ENCODE measurements at places on chromosomes 16 and 17.

DNA sequence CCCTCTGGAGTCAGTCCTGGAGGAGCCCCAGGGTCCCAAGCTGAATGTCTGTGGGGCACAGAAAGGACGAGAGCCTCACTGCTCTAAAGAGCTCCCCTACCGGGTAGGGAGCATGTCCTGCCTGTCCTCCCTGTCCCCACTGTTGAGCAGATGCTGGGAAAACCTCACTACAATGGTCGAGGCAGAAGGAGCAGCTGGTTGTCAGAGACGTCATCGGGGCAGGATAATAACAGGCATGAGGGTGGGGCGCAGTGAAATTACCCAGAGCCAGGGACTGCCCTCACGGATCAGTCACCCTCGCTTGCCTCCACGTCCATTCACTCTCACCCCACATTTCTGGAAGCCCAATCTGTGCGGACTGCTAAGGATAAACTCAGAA, 538 bp downstream of the TM4SF5 start:
- DNase-seq: no peak

DNA sequence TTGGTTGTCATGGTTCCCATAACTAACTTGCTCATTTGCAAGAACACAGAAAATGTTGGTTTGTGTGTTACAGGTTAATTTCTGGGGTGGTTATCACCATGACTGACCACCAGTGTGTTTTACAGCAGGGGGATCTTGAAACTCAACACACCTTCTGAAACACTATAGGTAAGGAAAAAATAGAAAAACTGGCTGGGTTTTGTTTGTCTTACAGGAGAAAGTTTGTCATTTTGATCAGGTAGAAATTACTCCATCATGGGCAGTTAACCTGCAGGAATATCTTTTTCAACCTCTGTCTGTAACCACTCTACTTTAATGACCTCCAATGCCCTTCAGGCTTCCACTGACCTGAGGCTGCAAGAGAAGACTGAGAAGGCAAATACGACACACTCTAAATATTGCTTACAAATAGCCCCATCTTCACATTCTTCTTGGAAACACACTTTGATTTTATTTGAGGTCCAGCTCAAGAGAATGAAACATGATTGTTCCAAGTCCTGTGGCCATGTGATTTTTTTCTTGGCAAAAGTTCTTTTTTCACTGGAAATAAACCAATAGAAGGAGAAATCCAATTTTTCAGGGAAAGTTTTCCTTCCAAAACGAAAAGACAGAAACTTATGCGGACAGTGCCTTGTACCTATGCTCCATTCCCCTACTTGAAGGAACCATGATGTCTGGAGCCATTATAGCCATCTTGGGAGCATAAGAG, 428.7 kb upstream of the SALL1 start:
- DNase-seq: no peak

GRCh38 chr16:87107201-87107600, 210.0 kb downstream of the C16orf95 start:
- no peak for DNase-seq

GRCh38 chr16:51845586-51846305, 694.7 kb upstream of the SALL1 start:
- DNase-seq: no peak

DNA sequence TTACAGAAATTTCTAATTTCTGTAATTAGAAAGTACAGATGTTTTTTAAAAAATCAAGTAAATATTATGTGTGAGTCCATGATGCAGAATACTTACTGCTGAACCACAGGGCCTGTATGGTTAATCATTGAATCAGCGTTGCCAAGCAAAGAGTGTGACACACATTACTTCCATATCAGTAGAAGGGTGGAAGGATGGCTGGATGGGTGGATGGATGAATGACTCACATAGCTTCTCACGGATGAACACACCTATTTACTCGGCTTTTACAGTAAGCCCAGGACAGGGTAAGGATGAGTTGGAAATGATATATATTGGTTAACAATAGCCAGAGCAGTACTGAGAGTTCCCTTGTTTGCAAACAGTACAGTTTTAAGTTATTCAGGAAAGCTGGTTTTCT, 495.9 kb upstream of the RBFOX1 start:
- DNase-seq: no peak

DNA sequence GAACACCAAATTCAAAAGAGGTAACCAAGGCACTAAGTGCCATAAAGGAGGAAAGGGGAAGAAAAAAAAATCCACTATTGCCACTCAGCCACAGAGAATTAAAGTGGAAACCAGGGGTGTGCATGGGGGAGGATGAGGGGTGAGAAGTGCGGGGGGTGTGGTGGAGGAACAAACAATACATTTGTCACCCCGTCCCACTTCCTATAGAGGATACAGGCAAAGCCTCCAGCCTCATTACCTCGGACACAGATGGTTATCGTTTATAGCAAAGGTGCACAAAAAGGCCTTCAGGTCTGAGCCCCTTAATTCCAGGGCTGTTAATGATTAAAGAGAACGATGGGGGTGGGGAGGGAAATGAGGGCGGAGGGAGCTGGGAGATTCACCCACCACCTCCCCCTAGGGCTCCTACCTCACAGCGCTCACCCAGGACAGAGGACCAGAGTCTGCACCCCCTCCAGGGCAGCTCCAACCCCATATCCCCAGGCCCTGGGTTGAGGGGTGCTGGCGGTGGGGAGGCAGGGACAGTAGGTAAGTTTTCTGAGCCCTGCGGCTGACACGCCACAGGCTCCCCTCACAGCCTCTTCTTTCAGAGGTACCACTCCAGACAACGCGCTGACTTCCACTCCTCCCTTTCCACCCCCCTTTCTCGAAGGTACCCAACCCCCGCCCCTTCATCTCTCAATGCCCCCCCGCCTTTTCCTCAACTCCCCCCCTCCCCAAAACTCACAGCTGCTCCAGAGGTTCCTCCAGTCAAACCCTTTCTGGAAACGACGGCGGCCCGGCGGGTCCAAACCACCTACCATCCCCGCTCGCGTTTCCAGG, 470 bp downstream of the DCUN1D3 start:
- DNase-seq: no peak

- DNase-seq: no peak
Observed at GRCh38 chr16:64916051-64916450, 205.8 kb downstream of the CDH11 start.

GRCh38 chr17:10117581-10118001, 80.8 kb downstream of the GAS7 start:
- DNase-seq: no peak

- DNase-seq: no peak
Observed at GRCh38 chr16:88382491-88383400, at the start of gene ZNF469. ZNF469 (plus strand) TSS chr16:88382959; CDS start chr16:88427471, 44,512 bp downstream.

DNA sequence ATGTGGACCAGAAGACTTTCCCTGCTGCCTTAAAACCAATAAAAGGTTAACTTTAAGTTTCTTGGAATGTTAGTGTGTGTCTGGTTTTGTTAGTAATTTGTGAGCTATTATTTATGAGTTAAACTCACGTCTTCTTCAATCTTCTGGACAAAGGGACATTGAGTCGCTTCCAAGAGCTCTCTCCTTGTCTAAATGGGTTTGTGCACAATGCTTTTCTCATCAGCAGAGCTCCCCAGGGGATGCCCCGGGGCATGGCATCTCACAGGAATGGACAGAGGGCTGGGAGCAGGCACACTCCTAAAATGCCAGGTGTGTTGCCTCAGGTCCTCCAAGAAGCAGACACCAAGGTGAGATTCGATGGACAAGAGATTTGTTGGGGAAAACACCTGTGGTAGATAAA, 90.5 kb downstream of the RGS9 start:
- DNase-seq: no peak

- DNase-seq: no peak
Observed at GRCh38 chr16:89331371-89332109, 114.0 kb downstream of the ZNF778 start.

DNA sequence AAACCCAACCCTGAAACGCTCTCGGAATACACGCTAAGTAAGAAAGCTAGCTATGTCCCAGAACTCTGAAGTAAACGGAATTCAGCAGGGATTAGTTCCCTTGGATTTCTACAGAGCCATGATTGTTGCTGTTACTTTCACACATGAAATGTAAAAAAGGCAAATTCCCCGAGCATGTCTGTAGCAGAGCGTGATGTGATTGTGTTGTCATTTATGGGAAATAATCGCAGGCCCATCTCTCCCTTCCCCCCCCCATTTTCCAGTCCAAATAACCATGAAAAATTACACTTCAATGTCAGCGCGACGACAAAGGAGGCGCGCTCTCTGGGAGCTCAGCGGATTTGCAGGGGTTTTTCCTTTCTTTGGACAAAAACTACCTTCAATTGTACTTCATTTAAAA, 209.0 kb downstream of the ZFHX3 start:
- no peak for DNase-seq

DNA sequence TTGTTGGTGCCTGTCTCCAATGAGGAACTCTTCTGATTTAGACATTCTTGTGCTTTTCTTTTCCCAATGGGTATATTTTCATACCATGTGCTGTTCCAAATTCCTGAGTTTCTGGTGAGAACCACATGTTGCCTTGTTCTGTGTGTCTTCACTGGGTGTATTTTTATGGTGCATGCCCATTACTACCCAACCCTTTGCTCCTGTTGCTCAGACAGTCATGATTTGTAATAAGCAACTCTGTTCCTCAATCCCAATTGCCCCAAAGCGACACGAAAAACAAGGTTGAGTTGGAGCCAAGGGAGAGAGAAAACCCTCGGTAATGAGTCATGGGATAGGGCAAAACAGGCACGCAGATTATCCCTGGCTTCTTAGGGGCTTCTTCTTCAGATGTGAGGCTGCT, 101.8 kb downstream of the ABCA8 start:
- no peak for DNase-seq

DNA sequence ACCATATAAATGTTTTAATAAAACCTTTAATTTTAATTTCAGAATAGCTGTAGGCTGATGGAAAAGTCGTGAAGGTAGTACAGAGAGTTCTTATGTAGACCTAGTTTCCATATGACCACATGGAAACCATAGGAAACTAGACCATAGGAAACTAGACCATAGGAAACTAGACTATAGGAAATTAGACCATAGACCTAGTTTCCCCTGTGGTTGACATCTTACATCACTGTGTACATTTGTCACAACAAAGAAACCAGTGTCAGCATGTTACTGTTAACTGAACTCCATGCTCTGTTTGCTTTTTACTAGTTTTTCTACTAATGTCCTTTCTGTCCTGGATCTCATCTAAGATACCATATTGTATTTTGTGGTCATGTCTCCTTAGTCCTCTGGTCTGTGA, 14.6 kb downstream of the NUDT7 start:
- no peak for DNase-seq

DNA sequence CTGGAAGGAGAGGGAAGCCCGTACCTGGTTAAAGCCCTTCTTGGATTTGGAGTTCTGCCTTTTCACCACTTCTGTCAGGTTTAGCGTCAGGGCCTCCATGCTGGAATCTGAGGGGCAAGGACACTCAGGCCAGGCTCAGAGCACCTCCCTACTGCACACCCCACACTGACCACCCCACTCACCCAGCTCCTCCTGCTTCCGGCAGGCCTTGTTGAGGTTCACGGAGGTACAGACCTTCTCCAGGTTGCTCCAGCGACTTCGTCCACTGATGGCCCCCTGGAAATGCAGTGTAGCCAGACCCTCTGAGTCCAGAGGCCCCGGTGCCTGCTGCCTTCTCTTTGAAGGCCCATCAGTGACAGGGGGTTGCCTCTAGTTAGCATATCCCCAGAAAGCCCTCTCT, 14.1 kb upstream of the PIK3R6 start:
- no peak for DNase-seq

DNA sequence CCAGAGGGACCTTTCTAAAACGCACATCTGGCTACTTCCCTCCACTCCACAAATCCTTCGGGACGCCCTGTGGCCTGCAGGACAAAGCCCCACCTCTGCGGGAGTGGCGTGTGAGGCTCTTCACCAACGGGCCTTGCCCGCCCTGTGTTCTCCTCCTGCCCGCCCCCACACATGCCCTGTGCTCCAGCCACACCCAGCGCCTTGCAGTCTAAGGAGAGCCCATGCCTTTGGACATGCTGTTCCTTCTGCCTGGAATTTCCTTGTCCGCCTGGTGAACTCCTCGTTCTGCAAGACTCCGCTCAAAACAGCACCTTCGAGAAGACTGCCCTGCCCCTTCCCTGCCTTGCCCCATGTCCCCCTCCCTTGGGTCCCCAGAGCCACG, 7.4 kb downstream of the ELOB start:
- DNase-seq: no peak

DNA sequence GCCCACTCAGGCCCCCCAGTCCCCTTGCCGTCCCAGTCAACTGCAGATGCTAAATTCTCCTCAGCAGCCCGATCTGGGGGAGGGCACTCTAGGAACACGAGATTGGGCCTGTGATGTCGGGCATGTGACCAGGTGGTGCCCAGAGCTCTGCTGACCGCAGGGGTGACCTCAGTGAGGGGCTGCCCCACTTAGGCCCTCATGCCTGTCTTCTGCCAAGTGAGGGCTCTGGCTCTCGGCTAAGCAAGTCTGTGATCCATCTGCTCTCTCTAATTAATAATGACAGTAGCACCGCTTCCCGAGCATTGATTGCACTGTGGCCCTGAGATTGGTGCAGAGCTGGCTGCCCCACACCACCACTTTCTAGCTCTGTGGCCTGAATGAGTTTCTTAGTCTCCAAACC, 138.8 kb downstream of the MRM1 start:
- no peak for DNase-seq

GRCh38 chr17:41464682-41465081, 2.5 kb downstream of the KRT32 start:
- DNase-seq: no peak

- DNase-seq: no peak
Observed at GRCh38 chr17:9236286-9237052, 215.2 kb downstream of the NTN1 start.

DNA sequence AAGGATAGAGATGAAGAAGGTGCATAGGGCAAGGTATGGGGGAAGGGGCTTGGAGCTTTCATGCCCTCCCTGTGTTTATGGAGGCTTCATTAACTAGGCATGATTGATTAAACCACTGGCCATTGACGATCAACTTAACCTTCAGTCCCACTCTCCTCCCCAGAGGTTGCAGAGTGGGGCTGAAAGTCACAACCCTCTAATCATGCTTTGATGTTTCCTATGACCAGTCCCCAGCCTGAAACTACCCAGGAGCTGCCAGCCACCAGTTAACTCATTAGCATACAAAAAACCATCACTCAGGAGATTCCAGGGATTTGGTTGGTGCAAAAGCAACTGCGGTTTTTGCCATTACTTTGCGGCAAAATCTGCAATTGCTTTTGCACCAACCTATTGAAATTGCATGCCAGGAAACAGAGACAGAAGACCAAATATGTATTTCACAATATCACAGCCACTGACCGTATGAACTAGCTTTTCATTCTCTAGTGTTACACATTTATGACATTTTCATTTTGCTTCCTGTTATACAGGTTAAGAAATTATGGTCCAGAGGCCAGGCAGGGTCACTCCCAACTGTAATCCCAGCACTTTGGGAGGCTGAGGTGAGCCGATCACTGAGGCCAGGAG, 5.4 kb downstream of the GFOD2 start:
- no peak for DNase-seq
